Renal cortex interstitium (tissue), 15 donors: ENCODE measurements at places on chromosomes 3 and 15.

DNA sequence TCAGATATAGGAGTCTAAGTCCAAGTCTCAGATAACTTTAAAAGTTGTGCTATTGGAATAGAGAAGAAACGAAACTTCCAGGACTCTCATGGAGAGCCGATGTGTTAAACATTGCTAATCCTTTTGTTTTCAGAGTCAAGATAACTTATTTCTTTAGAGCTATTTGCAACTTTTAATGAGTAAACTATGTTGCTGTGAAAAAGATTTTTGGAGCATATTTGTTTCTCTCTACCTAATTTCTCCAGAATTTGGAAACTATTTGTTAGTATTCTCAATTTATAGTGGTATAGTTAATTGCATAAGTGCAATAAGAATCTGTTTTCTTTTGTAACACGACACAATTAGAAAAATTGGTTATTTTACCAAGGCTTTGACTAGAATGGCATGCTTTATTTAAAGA lies 588.9 kb downstream of the NTRK3 start:
- no peak for DNase-seq

- no peak for DNase-seq
Measured at GRCh38 chr3:178083906-178084866, 452.1 kb upstream of the KCNMB2 start.

DNA sequence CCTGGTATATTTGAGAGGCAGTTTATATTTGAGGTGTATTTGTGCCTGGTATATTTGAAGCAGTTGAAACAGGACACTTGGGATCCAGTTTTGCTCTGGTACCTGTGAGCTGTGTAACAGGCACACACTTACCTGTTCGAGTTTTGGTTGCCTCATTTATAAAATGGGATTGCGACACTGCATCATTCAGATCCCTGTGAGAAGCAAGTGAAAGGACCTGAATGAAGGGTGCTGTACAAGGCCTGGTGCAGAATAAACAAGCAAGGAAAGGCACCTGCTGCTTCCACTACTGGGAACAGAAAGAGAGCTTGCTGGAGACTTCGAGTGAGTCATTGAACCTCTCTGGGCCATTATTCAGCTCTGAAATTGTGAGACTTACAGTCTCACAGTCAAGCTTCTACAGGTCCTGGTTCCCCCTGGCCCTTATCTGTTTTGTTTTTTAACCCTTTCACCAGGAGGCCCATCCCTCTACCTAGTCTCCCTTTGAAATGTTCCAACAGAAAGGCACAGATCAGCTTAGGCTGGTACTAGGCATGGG lies 11.5 kb downstream of the FETUB start:
- DNase-seq, result no peak

DNA sequence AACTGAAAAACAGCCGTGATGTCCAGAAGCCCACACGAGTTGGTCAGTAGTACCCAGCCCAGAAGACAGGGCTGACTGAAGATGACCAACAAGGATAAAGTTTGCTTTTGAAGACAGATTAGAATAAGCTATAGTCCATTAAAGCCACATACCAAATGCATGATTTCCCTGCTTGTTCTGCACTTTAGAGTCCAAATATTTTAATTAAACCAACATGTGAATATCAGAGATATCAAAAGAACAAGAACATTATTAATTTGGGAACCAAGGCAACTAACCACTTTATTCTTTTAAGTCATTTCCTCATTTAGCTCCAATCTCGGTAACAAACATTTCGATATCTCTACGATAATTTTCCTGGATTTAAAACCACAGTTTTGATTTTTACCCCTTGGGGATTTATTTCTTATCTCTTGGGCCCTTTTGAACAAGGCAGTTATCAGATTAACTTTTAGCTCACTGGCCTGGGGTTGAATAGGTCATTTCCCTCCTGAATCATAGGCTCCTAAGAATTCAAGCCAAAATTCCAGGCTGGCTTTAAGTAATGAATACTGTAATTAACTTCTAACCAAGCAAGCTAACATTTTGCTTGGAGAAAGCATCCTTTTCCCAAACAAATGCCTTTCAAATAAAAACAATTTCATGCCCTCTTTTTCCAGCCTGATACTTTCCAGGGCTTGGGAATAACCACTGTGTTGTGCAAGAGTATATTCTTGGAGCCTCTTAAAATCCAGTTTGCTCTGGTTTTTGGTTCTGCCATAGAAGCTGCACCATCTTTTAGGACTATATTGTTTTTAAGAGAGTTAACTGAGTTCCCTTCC lies 102.9 kb upstream of the NR2E3 start:
- no peak for DNase-seq

DNA sequence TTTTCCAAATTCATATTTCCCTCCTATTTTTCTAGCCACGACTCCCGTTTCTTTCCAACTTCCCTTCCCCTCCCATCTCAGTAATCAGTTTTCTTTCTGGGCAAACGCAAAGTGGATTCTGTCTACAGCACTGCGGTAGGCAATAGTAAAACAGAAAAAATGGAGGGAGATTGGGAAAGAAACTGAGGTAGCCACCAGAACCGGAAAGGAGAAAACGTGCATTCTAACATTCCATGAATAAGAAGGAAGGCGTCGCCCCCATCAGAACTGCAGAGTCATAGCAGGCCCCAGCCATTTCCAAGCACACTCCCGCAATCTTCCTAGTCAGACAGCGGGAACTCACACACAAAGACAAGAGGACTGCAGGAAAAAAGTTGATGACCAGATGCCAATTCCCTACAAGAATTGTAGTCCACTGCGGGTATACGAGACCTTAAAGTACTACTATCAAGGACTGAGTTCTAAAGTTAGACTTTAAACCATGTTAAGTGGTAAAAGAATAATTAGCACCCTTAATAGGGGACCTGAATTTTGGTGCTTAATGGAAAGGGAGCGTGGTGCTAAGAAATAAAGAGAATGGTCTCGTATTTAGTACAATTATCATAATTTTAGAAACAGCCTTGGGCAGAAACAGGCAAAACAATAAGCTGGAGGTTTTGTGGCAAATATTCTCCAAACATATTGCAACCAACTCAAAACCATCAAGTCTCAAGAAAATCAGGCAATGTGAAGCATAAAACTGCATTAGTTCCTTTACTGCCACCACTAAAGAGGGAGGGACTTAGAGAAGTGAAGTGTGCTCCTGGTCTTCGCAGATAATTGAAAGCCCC lies 1.4 kb downstream of the PFN2 start:
- no peak for DNase-seq

GRCh38 chr3:129383292-129383860 lies 45.1 kb downstream of the EFCAB12 start:
- peak; percentile 49 for DNase-seq

GRCh38 chr15:67880651-67881182 lies 40.9 kb upstream of the RNU6-1 start:
- DNase-seq, result no peak

DNA sequence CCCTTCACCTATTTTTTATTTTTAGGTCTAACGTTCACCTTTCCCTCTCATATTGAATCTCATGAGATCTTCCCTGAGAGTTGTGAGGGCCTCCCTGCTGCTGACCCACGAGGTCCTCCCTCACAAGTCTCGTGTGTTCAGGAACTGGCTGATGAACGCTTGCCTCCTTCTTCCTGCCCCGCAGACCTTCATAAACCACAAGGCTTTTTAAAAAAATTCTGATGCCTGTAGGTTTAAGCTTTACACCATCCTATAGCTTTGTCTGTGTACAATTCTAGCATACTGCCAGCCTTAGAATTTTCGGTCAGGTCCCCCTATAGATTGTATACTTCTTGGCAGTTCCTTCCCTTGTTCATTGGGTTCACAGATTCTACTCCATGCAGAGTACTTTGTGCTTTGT lies 50.5 kb downstream of the CHST2 start:
- DNase-seq, result no peak

DNA sequence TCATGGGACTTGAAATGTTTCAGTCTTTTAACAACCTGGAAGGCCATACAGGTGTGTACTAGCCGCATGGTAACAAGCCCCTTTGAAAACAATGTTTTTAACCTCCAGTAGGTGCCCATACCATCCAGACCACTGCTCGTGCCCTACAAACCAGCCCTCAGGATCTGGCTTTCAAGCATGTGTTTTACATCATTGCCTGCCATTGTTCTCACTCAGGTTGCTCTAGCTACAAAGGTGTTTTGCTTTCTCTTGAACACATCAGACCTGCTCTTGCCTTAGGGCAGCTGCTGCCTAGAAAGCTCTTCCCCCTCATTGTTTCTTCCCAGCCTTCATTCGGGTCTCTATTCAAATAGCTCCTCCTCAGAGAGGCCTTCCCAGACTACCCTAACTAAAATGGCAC lies 32.3 kb upstream of the MAP3K13 start:
- no peak for DNase-seq

DNA sequence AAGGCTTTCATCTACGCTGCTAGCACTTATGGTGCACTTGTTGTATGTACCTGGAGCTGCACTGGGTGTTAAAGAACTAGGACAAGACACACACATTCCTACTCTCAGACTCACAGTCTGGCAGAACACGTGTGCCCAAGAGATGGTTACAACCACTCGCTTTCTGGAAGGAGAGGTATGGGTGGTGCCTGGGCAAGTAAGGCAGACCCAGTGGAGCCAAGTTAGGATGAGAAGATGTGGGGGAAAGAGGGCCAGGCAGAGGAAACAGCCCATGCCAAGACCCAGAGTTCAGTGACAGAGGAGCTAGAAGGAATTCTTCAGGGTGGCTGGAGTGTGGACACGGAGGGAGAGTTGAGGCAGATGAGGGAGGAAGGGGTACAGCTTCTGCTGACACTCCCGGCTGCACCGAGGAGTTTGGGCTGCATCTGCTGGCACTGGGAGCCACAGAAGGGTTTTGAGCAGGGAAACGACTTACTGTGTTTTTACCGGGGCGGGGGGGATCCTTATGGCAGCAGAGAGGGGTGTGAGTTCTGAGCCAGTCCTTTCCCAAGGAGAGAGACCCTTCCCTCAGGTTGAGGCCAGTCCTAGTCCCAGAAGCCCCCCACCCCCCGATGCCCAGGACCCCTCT lies 59.0 kb downstream of the GRIP2 start:
- no peak for DNase-seq

- no peak for DNase-seq
Measured at GRCh38 chr3:15450438-15451215, 23.2 kb downstream of the EAF1 start.

- no peak for DNase-seq
Measured at GRCh38 chr3:72015463-72015862, 230.5 kb upstream of the PROK2 start.

DNA sequence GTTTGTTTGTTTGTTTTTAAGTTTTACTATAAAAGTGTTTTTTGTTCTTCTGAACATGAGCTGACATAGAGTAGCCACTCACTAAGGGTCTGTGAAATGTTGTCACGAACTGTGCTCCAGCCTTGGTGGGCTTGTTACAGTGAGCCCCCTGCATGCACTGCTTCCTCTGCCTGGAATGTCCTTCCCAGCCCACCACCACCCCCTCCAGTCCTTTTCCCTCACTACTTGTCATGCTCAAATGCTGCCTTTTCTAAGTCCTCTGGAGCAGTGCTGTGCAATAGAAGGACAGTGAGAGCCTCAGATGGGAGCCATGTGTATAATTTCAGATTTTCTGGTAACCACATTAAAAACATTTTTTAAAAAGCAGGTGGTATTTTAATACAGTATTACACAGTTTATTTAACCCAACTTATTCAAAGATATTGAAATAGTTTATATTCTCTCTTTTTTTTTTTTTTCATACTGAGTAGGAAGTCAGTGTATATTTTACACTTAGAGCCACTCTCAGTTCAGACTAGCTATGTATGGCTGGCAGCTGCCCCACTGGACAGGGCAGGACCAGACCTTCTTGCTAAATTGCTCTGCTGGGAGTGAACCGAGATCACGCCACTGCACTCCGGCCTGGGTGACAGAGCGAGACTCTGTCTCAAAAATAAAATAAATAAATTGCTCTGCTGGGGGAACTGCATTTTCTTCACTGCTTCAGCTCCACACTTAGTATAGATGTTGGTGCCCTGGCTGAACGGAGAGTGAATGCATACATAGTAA lies 26.9 kb downstream of the MKRN2OS start:
- no peak for DNase-seq

DNA sequence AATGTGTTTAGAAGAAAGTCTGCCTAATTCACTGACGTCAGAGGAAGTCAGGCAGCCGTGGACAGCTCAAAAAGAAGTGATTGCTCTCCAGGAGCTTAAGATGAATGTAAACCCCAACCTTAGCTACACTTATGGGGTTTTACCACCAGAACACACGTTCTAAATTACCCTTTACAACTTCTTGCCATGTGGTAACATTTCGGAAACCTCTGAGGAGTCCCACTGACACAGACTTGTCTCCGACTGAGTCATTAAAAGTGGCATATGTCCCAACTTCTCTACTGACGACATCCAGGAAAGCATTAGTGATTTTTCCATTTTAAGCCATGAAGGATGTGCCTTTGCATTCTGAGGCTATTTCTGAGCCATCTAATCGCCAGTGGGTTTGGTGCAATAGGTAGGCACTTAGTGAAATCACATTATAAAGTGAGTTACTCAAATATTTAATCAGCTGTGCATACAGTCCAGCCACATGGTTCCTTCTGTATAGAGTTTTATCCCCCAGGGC lies 32.4 kb downstream of the C2CD4A start:
- DNase-seq, result no peak

GRCh38 chr3:164608554-164609276 lies 469.6 kb downstream of the SI start:
- no peak for DNase-seq

GRCh38 chr3:125080077-125080476 lies 24.3 kb upstream of the HEG1 start:
- DNase-seq, result no peak

- DNase-seq, result no peak
Measured at GRCh38 chr3:80542456-80542855, 774.7 kb upstream of the ROBO1 start.

DNA sequence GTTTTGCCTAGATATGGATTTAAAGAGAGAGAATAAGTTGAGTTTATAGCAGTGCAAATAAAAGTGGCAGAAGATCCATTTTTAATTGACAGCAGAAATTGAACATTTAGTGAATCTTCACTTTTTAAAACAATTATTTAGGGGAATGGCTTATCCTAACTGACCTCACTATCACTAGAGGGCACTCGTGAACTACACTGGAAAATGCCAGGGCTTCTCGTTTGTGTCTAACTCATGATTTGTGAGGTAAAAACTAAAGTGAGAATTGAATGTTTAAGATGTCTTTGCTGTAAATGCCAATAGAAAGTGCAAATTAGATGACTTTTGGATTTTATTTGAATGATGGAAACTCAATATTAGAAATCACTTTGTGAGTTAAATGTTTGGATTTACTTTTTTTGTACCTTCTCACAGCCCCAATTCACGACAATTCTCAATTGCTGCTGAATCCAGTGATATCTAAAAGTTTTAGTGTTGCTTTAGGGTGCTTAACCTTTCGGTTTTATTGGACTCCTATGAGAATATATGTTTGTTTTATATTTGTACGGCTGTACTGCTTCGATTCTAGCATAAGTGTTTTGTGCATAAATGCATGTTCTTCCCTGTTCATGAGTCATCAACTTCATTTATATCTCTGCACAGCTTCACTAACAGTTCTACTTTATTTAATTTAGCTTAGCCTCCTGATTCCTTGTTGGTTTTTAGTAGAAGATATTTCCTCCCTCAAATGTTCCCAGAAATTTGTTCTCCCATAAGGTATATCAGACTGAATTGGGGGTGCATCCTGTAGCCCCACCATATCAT lies 462.1 kb downstream of the MFSD1 start:
- DNase-seq, result peak; percentile 22

- no peak for DNase-seq
Measured at GRCh38 chr15:41730543-41730942, 43.7 kb upstream of the MAPKBP1 start.
